ENCODE measurements at places on chromosomes 5 and 9. TPM values are rescaled to one million over a fixed set of nuclear protein-coding genes. Genes with fewer than 3 reads are reported as not detected.

PCSK1 gene
- not detected for total RNA-seq

TAF1L gene
- total RNA-seq: not detected

PCDHGA6 gene
- 0.30 TPM for total RNA-seq

NUTM2G gene
- total RNA-seq: not detected

ANKRD31 gene
- 0.93 TPM for total RNA-seq

DNA sequence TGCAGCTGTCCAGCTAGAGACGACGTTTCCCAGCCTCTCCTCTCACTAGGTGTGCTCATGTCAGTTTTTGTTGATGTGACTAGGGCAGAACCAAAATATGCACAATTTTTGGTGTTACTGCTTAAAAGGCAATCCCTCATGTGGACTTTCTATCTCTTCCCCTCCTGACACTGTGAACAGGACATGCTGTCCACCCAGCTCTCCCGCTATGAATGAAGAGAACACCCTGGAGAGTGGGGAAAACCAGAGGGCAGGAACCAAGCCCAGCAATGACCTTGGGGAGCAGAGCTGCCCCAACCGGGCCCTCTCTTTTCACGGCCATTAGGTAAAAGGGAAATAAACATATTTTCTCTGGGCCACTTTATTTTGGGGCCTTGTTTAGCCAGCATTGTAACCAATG lies 46.7 kb upstream of the TBC1D2 start:
- no peaks in the 10 kb centered on the region for H3K36me3 ChIP-seq
- H3K27ac ChIP-seq: no peak overlapping the region
- H3K4me1 ChIP-seq: no peaks in the 10 kb centered on the region
- no peak overlapping the region for H3K4me3 ChIP-seq
- H3K27me3 ChIP-seq: no peaks in the 10 kb centered on the region

DNA sequence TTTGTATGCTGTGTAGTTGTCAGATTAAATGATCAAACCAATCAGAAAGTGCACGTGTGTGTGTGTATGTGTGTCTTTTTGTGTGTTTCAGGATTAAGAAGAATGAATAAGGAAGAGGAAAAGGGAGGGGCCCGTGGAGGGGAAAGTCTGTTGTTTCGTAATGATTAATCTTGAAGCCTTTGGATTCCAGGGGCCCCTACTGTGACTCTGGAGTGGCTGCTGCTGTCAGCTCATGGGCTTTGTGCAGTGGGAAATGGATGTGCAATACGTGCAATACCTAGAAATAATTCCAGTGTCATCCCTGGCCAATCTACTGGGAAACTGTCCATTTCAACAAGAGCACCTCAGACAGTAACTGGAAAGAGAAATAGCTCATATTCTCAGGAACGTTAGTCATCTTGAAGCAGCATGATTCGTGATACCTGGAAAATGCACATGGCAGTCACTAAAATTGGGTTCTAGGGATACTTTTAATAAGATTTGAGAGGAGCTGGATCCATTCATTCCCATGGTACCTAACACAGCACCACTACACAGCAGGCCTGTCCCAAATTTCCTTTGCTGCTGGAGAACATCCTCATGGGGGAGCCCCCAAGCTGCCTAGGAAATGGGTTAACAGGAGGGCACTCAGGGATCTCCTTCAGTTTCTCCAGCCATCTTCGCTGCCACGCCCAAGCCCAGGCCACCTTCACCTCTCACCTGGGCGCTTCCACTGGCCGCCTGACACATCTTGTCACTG lies 186.3 kb downstream of the NR3C1 start:
- no peak for DNase-seq
- H3K4me3 ChIP-seq: no peak overlapping the region
- H3K36me3 ChIP-seq: peaks cover 19% of the 10 kb centered on the region
- no peak overlapping the region for H3K27ac ChIP-seq
- H3K27me3 ChIP-seq: no peaks in the 10 kb centered on the region

GRCh38 chr9:77896269-77896937 lies 135.2 kb downstream of the GNAQ start:
- no peaks in the 10 kb centered on the region for H3K36me3 ChIP-seq
- DNase-seq: no peak
- H3K4me1 ChIP-seq: no peaks in the 10 kb centered on the region
- no peak overlapping the region for H3K27ac ChIP-seq
- no peaks in the 10 kb centered on the region for H3K27me3 ChIP-seq
- H3K4me3 ChIP-seq: no peak overlapping the region

GRCh38 chr5:173612948-173613347 lies 3.5 kb downstream of the BOD1 start:
- no peak overlapping the region for H3K27ac ChIP-seq
- no peak for DNase-seq
- H3K27me3 ChIP-seq: no peaks in the 10 kb centered on the region
- peaks cover 24% of the 10 kb centered on the region for H3K4me1 ChIP-seq
- peaks cover 55% of the 10 kb centered on the region for H3K36me3 ChIP-seq
- H3K4me3 ChIP-seq: no peak overlapping the region

DNA sequence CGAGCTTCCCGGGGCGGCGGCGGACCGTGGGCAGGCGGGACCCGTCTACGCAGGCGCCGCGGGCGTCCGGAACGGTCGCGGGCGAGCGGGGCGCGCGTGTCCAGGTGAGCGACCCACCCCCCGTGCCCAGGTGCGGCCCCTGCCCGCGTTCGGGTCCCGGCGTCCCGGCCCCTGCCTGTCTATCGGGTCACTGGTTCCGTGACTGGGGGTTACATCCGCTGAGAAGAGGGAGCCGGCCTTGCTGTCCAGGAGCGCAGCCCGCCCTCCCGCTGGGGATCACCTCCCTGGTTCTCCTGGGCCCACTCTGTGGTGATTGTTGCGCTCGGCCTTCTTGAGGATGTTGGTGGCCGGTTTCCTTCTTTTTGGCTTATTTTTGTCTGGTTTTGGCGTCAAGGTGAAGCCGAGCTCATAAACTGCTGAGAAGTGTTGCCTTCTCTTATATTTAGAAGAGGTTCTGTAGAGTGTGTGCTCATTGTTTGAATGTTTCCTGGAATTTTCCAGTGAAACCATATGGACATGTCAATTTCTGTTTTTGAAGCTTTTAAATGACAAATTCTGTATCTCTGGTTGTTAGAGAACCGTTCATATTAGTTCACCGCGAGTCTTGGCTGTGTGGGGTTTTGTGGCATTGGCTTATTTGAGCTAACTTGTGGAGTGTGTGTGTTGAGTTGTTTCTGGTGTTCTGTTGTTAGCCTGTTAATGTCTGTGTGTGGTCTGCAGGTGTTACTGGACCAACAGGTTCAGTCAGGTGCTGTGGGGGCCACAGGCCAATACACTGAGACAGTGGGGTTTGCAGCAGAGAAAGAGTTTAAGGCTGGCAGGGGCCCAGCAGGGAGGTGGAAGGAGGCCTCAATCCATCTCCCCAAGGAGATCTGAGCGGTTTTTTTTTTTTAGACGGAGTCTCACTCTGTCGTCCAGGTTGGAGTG lies 621 bp downstream of the CEP72 start:
- H3K36me3 ChIP-seq: no peaks in the 10 kb centered on the region
- peak overlapping the region; percentile 56 for H3K27ac ChIP-seq
- no peaks in the 10 kb centered on the region for H3K27me3 ChIP-seq
- H3K4me1 ChIP-seq: peaks cover 5% of the 10 kb centered on the region

DNA sequence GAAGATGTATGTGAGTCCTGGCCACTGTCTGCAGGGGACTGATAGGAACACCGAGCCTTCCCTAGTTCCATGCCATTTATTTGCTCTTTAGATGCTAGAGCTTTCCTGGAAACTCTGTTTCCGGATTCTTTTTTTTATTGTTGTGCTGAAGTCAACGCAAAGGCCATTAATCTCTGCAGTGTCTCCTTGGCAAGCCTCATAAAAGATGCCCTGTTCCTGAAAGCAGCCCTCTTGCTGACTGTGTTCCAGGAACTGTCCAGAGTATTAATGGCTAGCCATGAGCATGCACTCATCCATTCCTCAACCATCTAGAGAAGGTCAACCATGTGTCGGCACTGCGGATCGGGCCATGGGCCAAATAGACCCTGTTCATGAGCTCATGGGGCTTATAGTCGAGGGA lies 42.9 kb upstream of the SMAD5 start:
- no peak for DNase-seq
- no peaks in the 10 kb centered on the region for H3K4me1 ChIP-seq
- no peak overlapping the region for H3K4me3 ChIP-seq
- no peaks in the 10 kb centered on the region for H3K36me3 ChIP-seq
- H3K27ac ChIP-seq: no peak overlapping the region

GRCh38 chr9:353077-353476 lies 138.4 kb downstream of the DOCK8 start:
- H3K4me1 ChIP-seq: no peaks in the 10 kb centered on the region
- peaks cover 15% of the 10 kb centered on the region for H3K36me3 ChIP-seq
- no peak overlapping the region for H3K4me3 ChIP-seq
- H3K27me3 ChIP-seq: no peaks in the 10 kb centered on the region

- H3K27ac ChIP-seq: no peak overlapping the region
- no peak overlapping the region for H3K4me3 ChIP-seq
- H3K4me1 ChIP-seq: peaks cover 2% of the 10 kb centered on the region
- DNase-seq: no peak
- no peaks in the 10 kb centered on the region for H3K36me3 ChIP-seq
Measured at GRCh38 chr9:109963079-109963478, 183.1 kb downstream of the PALM2AKAP2 start.

- H3K27me3 ChIP-seq: no peaks in the 10 kb centered on the region
- H3K4me3 ChIP-seq: peak overlapping the region; percentile 64
- peak overlapping the region; percentile 96 for H3K27ac ChIP-seq
- H3K4me1 ChIP-seq: peaks cover 14% of the 10 kb centered on the region
Measured at GRCh38 chr5:146447734-146448380, 724 bp downstream of the TCERG1 start.

DNA sequence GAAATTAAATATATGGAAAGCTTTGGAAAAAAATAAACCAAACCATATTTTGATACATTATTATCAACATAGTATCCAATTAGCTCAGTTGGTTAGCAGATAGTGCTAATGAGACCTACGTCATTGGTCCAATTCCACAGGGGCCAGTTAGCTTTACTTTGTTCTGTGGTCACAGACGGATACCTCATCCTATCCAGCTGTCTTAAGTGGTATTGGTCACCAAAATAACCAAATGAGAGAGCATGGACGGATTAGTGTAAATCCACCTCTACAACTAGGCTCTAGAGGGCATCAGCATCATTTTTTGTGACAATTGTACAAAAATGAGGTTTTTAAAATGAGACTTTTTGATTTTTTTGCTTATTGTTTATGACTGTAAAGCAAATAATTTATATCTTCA lies 364.2 kb downstream of the KIAA0825 start:
- H3K36me3 ChIP-seq: no peaks in the 10 kb centered on the region
- no peaks in the 10 kb centered on the region for H3K27me3 ChIP-seq
- no peak overlapping the region for H3K27ac ChIP-seq

DNA sequence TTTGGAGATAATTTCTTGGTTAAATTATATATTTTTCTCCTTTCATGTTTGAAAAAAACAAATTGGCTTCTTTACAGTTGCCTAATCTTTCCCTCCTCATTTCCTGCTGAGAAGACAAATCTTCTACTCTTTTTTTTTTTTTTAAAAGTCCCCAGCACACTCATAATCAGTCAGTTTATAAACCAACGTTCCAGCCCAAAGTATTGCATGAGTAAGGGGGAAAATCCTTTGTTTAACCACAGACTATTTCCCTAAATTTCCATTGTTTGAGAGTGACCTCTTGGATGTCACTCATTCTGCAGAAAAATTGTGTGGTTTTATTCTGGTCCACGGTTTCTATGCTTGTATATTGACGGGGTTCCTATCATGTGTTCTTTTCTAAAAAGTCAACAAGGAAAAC lies 55.1 kb upstream of the TLR4 start:
- H3K36me3 ChIP-seq: no peaks in the 10 kb centered on the region
- H3K4me1 ChIP-seq: no peaks in the 10 kb centered on the region
- no peak overlapping the region for H3K27ac ChIP-seq
- DNase-seq: no peak
- H3K4me3 ChIP-seq: no peak overlapping the region

DNA sequence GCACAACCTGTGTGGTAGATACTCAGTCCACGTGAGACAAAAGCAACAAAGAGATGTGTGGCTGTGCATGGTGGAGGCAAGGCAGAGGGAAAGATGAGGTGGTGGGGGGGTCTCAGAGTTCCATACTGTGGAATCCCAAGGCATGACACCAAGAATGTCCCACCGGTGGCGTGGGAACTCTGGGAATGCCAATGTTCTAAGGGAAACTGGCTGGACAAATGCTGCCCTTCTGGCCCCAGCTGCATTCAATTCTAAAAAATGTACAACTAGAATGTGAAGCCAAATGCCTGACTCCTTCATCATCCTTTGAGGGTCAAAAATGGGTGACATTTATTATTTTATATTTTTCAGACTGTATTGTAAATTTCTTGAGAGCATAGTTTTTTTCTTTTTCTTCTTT lies 58.2 kb upstream of the EQTN start:
- H3K27me3 ChIP-seq: no peaks in the 10 kb centered on the region
- H3K4me3 ChIP-seq: no peak overlapping the region
- no peak for DNase-seq
- H3K4me1 ChIP-seq: no peaks in the 10 kb centered on the region

DNA sequence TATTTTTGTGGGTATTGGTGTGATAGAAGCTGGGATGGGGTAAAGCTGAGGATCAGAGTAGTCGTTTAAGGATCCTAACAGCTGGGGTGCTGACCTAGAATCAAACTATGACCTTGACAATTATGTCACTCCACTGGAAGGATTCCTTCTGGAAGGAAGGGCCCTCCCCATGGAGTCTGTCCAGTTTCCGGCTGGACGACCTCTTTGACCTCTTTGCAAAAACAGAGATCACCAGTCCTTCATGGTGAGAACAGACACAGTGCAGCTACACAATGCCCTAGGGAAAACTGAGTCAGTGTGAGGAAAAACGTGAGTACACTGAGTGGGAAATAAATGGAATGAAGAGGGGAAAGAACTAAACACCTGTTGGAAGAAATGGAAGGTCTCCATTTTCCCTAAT lies 445.6 kb downstream of the MAT2B start:
- DNase-seq: no peak
- H3K4me1 ChIP-seq: no peaks in the 10 kb centered on the region
- no peaks in the 10 kb centered on the region for H3K36me3 ChIP-seq
- H3K27me3 ChIP-seq: no peaks in the 10 kb centered on the region
- H3K4me3 ChIP-seq: no peak overlapping the region

DNA sequence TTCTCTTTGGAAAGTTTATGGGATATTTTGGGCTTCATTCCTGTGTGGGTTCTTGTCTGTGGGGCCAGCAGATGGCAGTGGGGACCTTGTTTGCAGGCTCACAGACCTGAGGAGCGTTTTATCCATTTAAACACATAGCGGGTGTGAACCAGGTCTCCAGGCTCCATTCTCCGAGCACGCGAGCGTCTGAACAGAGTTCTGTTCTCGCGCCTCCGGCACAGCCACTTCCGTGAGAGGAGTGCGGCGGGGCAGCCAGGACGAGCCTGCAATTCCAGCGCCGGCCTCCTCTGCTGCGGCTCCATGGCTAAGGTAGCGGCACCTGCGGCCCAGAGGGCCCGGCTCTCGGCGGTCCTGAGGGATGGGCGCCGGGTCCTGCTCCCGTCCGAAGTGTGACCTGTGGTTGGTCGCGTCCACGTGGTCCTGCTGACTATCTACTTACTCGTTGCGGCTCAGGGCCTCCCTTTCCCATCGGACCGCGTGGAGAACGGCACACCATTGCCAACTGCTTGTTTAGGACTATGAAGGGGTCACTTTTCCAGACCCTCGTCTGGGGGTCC lies 7.3 kb downstream of the NRARP start:
- H3K4me3 ChIP-seq: peak overlapping the region; percentile 27
- H3K27ac ChIP-seq: no peak overlapping the region
- peaks cover 6% of the 10 kb centered on the region for H3K4me1 ChIP-seq
- peaks cover 7% of the 10 kb centered on the region for H3K27me3 ChIP-seq
- no peak for DNase-seq
